A549 (cell line): ENCODE measurements at places on chromosomes 11 and 22. TPM values are rescaled to one million over a fixed set of nuclear protein-coding genes. Genes with fewer than 3 reads are reported as not detected.

MAP6 gene
- polyA plus RNA-seq: 1.1 to 1.5 TPM (median 1.2 TPM) in 3 replicates

GGT1 gene
- 102 to 125 TPM (median 118 TPM) in 3 replicates for polyA plus RNA-seq

HEPN1 gene
- not detected in 3 replicates for polyA plus RNA-seq

BCL2L13 gene
- 32.9 to 38.3 TPM (median 36.9 TPM) in 3 replicates for polyA plus RNA-seq

ABCC8 gene
- 1.1 to 1.3 TPM (median 1.2 TPM) in 3 replicates for polyA plus RNA-seq

MB gene
- polyA plus RNA-seq: 6.9 to 9.2 TPM (median 8.5 TPM) in 3 replicates

UBASH3B gene
- 26.8 to 33.4 TPM (median 32.5 TPM) in 3 replicates for polyA plus RNA-seq

CDC42EP1 gene
- 20.2 to 21.5 TPM (median 20.3 TPM) in 3 replicates for polyA plus RNA-seq

TRIM51 gene
- not detected in 3 replicates for polyA plus RNA-seq

MYOD1 gene
- polyA plus RNA-seq: not detected in 3 replicates
